ENCODE measurements at places on chromosomes 2 and 18. TPM values are rescaled to one million over a fixed set of nuclear protein-coding genes. Genes with fewer than 3 reads are reported as not detected.

The REG3A gene
- total RNA-seq, result not detected

The SLC5A7 gene
- 0.94 TPM for total RNA-seq

The SF3B1 gene
- 394 TPM for total RNA-seq

The TUBB8B gene
- not detected for total RNA-seq

The TNFAIP6 gene
- 0.31 TPM for total RNA-seq

The LBX2 gene
- total RNA-seq, result not detected

The SPATA3 gene
- not detected for total RNA-seq

The DCC gene
- total RNA-seq, result 13.6 TPM

The TTR gene
- total RNA-seq, result 0.31 TPM

The RAB6C gene
- total RNA-seq, result 0.78 TPM

The ADAM23 gene
- 18.9 TPM for total RNA-seq

The DLGAP1 gene
- total RNA-seq, result 80.2 TPM

The FOXI3 gene
- total RNA-seq, result 0.47 TPM

The MC5R gene
- total RNA-seq, result 2.2 TPM

The FKBP1B gene
- total RNA-seq, result 60.0 TPM

The ATP6V1C2 gene
- total RNA-seq, result 0.16 TPM

The SPC25 gene
- total RNA-seq, result 3.4 TPM

The NOSTRIN gene
- 3.9 TPM for total RNA-seq

All from occipital lobe (tissue), 3 donors.